ENCODE measurements at places on chromosomes 13 and 19. TPM values are rescaled to one million over a fixed set of nuclear protein-coding genes. Genes with fewer than 3 reads are reported as not detected.

ZNF543 gene
- total RNA-seq: 7.2 TPM

GPC5 gene
- 19.5 TPM for total RNA-seq

- peak; percentile 26 for DNase-seq
- peaks cover 5% of the 10 kb centered on the region for H3K4me1 ChIP-seq
- peaks cover 13% of the 10 kb centered on the region for H3K27me3 ChIP-seq
- peaks cover 42% of the 10 kb centered on the region for H3K36me3 ChIP-seq
These were observed 536 bp downstream of the FAM32A start for GRCh38 chr19:16185768-16186123.

- peaks cover 9% of the 10 kb centered on the region for H3K4me1 ChIP-seq
- H3K27ac ChIP-seq: no peak overlapping the region
- no peak for DNase-seq
- H3K4me3 ChIP-seq: no peak overlapping the region
- no peaks in the 10 kb centered on the region for H3K27me3 ChIP-seq
These were observed 27.8 kb downstream of the OPA3 start for GRCh38 chr19:45556835-45557234.

- no peak overlapping the region for H3K27ac ChIP-seq
- H3K4me3 ChIP-seq: no peak overlapping the region
- no peak for DNase-seq
- no peaks in the 10 kb centered on the region for H3K27me3 ChIP-seq
These were observed 48.5 kb downstream of the PEX11G start for GRCh38 chr19:7440188-7440975.

All from left lung (tissue), 14 donors.